Type B pancreatic cell (in vitro differentiated cells): ENCODE measurements at places on chromosomes 16 and 17. TPM values are rescaled to one million over a fixed set of nuclear protein-coding genes. Genes with fewer than 3 reads are reported as not detected.
A peak's percentile ranks its signal among the peaks of the same experiment; 100 is the strongest.

- peaks cover 18% of the 10 kb centered on the region for H3K36me3 ChIP-seq
- H3K27me3 ChIP-seq, result no peaks in the 10 kb centered on the region
- peaks cover 20% of the 10 kb centered on the region for H3K4me1 ChIP-seq
- DNase-seq, result no peak
- H3K4me3 ChIP-seq, result no peak overlapping the region
Measured at GRCh38 chr17:13569398-13570123, 32.2 kb downstream of the HS3ST3A1 start.

DNA sequence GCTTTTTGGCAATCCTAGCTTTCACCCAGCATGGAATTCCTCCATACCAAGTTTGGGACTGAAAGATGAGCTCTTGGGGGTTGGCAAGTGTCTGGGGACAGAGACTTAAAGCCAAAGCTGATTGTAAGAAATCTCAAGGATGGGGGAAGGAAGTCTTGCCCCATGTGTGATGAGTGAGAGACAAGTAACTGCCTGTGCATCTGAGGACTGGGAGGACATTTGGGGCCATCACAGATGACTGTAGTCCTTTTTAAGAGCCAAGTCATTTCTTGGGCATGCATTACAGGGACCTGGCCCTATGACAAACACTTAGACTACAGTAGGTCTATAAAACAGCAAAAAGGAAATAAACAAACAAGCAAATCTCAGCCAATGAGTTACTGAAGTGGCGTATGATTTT lies 36.3 kb upstream of the CCL2 start:
- DNase-seq, result no peak
- H3K4me3 ChIP-seq, result no peak overlapping the region
- no peaks in the 10 kb centered on the region for H3K36me3 ChIP-seq
- peaks cover 19% of the 10 kb centered on the region for H3K27me3 ChIP-seq

DNA sequence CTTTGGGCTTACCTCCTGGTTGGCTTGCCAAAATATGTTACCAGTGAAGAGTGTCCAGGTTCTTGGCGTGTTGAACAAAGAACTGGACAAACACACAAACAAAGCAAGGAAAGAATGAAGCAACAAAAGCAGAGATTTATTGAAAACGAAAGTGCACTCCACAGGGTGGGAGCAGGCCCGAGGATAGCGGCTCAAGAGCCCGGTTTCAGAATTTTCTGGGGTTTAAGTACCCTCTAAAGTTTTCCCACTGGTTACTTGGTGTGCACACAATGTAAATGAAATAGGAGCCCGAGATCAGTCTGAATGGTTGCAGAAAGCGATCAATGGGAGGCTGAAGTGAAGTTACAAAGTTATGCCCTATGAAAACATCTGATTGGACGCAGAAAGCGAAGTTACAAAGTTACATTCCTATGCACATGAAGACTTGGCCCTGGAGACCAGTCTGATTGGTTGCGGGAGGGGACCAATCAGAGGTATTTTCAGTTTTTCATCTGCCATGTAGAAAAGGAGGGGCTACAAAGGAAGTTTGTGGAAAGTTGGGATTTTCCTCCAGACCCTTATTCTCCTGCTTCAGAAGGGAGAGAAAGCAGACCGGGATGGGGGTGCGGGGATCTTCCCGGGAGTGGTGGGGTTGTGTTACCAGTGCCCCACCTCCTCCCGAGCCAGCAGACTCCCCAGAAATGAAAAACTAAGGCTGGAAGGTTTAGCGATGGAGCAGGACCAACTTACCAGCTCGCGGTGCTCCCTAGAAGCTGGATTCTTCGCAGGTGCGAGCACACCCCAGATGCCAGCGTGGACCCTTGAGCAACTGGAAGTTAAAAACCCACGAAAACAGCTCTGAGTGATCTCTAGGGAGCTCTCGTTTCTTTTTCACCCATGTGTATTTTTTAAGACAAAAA lies at the start of gene SLFN12:
Gene SLFN12, minus strand, starts transcription at position 325 of the 899 bp plus-strand sequence. CDS start 9,472 bp downstream, outside the sequence.
- no peaks in the 10 kb centered on the region for H3K27me3 ChIP-seq
- no peak for DNase-seq
- no peaks in the 10 kb centered on the region for H3K36me3 ChIP-seq
- peak within 1 kb of the TSS; percentile 88 for H3K27ac ChIP-seq
- peaks cover 13% of the 10 kb centered on the region for H3K4me1 ChIP-seq

DNA sequence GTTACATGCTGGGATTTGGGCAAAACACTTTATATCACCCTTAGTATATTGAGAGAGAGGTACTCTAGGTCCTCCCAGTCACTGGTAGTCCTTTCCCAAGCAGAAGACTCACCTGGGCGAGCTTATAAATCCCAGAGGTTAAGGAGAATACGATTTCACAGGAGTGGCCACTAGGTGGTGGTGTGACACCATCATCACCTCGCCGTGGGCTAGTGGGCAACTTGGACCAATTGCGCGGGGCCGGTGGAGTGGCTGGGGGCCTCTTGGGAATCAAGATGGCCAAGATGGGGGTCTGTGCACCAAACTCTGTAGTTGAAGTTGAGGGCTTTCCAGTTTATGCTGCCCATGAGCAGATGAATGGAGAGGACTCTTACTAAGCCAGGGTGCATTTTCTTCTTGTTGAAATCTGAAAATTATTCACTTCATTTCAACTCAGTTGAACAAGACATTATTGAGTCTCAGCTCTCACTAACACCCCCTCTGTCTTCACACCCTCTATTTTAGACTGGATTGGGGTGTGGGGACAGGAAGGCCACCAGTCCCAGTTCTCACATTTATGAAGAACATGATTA lies 38.2 kb upstream of the PIRT start:
- DNase-seq, result no peak
- peaks cover 45% of the 10 kb centered on the region for H3K27me3 ChIP-seq
- H3K36me3 ChIP-seq, result no peaks in the 10 kb centered on the region
- H3K4me3 ChIP-seq, result no peak overlapping the region
- H3K4me1 ChIP-seq, result no peaks in the 10 kb centered on the region
- H3K27ac ChIP-seq, result no peak overlapping the region

- peaks cover 4% of the 10 kb centered on the region for H3K4me1 ChIP-seq
- no peak for DNase-seq
- H3K27ac ChIP-seq, result no peak overlapping the region
Measured at GRCh38 chr17:5854871-5855554, 215.2 kb upstream of the WSCD1 start.

- peak overlapping the region; percentile 96 for H3K4me3 ChIP-seq
- H3K36me3 ChIP-seq, result no peaks in the 10 kb centered on the region
- no peak for DNase-seq
- H3K27ac ChIP-seq, result peak overlapping the region; percentile 97
- H3K27me3 ChIP-seq, result peaks cover 4% of the 10 kb centered on the region
Measured at GRCh38 chr17:44222112-44222869, 2.8 kb upstream of the UBTF start.

GRCh38 chr16:1701216-1701878 lies 4.6 kb upstream of the MAPK8IP3 start:
- no peak overlapping the region for H3K27ac ChIP-seq
- no peaks in the 10 kb centered on the region for H3K27me3 ChIP-seq
- H3K4me1 ChIP-seq, result no peaks in the 10 kb centered on the region
- DNase-seq, result no peak

DNA sequence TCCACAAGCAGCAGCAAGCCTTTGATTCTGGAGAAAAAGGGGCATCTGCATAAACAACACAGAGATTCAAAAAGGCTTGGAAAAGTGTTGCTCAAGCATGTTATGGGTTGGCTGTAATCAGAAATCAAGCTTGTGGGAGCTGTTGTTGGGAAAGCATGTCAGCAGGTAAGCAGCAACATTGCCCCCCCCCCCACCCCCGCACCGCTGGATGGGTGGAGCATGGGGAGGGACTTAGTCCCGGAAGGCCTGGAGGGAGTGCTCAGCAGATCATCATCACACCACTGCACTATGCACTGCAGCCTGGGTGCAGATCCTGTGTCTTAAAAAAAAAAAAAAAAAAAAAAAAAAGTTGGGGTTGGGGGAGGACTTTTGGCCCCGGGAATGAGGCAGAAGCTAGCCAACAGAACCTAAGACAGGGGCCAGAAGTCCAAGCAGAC lies 16.8 kb upstream of the AKAP1 start:
- H3K27me3 ChIP-seq, result no peaks in the 10 kb centered on the region
- DNase-seq, result no peak
- H3K4me1 ChIP-seq, result peaks cover 20% of the 10 kb centered on the region
- no peak overlapping the region for H3K4me3 ChIP-seq
- H3K36me3 ChIP-seq, result no peaks in the 10 kb centered on the region
- no peak overlapping the region for H3K27ac ChIP-seq

GRCh38 chr16:54285414-54286089 lies 1.0 kb downstream of the IRX3 start:
- peaks cover 17% of the 10 kb centered on the region for H3K36me3 ChIP-seq
- H3K27me3 ChIP-seq, result peaks cover 75% of the 10 kb centered on the region
- peak overlapping the region; percentile 89 for H3K27ac ChIP-seq
- H3K4me1 ChIP-seq, result peaks cover 19% of the 10 kb centered on the region

- no peak overlapping the region for H3K4me3 ChIP-seq
- H3K4me1 ChIP-seq, result peaks cover 16% of the 10 kb centered on the region
- no peak for DNase-seq
- H3K27ac ChIP-seq, result no peak overlapping the region
Measured at GRCh38 chr16:57996406-57997175, 3.9 kb downstream of the ZNF319 start.

- peak overlapping the region; percentile 94 for H3K27ac ChIP-seq
- peak overlapping the region; percentile 83 for H3K4me3 ChIP-seq
- H3K4me1 ChIP-seq, result peaks cover 8% of the 10 kb centered on the region
- DNase-seq, result no peak
- H3K27me3 ChIP-seq, result peaks cover 61% of the 10 kb centered on the region
Measured at GRCh38 chr16:71426880-71427615, 14.8 kb downstream of the TLE7 start.

- no peak overlapping the region for H3K4me3 ChIP-seq
- no peaks in the 10 kb centered on the region for H3K4me1 ChIP-seq
- DNase-seq, result no peak
- H3K36me3 ChIP-seq, result no peaks in the 10 kb centered on the region
- peaks cover 14% of the 10 kb centered on the region for H3K27me3 ChIP-seq
Measured at GRCh38 chr16:30004811-30005242, 6.0 kb downstream of the DOC2A start.

GRCh38 chr16:1277151-1277598 lies 21.3 kb downstream of the TPSD1 start:
- no peaks in the 10 kb centered on the region for H3K36me3 ChIP-seq
- DNase-seq, result no peak
- H3K27me3 ChIP-seq, result peaks cover 19% of the 10 kb centered on the region
- H3K4me3 ChIP-seq, result no peak overlapping the region
- no peaks in the 10 kb centered on the region for H3K4me1 ChIP-seq

- H3K27ac ChIP-seq, result no peak overlapping the region
- no peaks in the 10 kb centered on the region for H3K36me3 ChIP-seq
- peaks cover 12% of the 10 kb centered on the region for H3K27me3 ChIP-seq
- no peak overlapping the region for H3K4me3 ChIP-seq
- H3K4me1 ChIP-seq, result peaks cover 11% of the 10 kb centered on the region
Measured at GRCh38 chr16:80519189-80519588, 21.6 kb upstream of the DYNLRB2 start.

DNA sequence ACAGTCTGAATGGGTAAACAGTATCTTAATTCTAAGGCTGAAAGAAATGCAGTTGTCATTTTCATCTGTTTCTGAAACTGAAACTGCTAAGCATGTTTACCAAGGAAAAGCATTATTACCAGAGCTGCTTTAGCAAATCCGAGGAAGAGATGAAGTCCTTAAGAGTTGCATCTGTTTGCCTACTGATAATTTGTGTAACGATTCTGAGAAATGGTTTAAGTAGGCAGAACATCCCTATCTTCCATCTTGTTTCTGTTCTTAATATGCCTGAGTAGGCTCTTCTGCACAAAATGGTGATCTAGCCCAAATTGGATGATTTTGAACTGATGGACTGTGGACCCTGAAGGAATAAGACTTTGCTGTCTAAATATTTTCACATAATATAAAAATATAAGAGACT lies 34.9 kb downstream of the NUP93 start:
- H3K36me3 ChIP-seq, result peaks cover 7% of the 10 kb centered on the region
- no peaks in the 10 kb centered on the region for H3K27me3 ChIP-seq
- no peak overlapping the region for H3K4me3 ChIP-seq
- DNase-seq, result no peak
- H3K4me1 ChIP-seq, result peaks cover 6% of the 10 kb centered on the region

- H3K4me1 ChIP-seq, result peaks cover 41% of the 10 kb centered on the region
- peak overlapping the region; percentile 85 for H3K27ac ChIP-seq
- no peaks in the 10 kb centered on the region for H3K27me3 ChIP-seq
- H3K36me3 ChIP-seq, result peaks cover 20% of the 10 kb centered on the region
Measured at GRCh38 chr17:51261024-51261963, 948 bp downstream of the UTP18 start.

- no peaks in the 10 kb centered on the region for H3K27me3 ChIP-seq
- no peaks in the 10 kb centered on the region for H3K36me3 ChIP-seq
- H3K27ac ChIP-seq, result no peak overlapping the region
- H3K4me3 ChIP-seq, result no peak overlapping the region
- no peak for DNase-seq
- peaks cover 14% of the 10 kb centered on the region for H3K4me1 ChIP-seq
Measured at GRCh38 chr17:13387236-13387635, 214.5 kb downstream of the HS3ST3A1 start.

Gene HOXB6
- total RNA-seq, result 17.6 and 20.3 TPM in 2 replicates

Gene CUEDC1
- total RNA-seq, result 29.8 and 31.3 TPM in 2 replicates

Gene TNFSF13
- 2.4 and 3.5 TPM in 2 replicates for total RNA-seq

Gene ABCA6
- 0.36 and 0.48 TPM in 2 replicates for total RNA-seq

Gene CNEP1R1
- 21.7 and 26.1 TPM in 2 replicates for total RNA-seq

Gene CCDC47
- 71.8 and 78.2 TPM in 2 replicates for total RNA-seq

Gene RCVRN
- total RNA-seq, result 0.14 TPM in 1 of 2 replicates, not detected in the other
